ENCODE measurements at places on chromosomes 2 and 18.
A peak's percentile ranks its signal among the peaks of the same experiment; 100 is the strongest.

- DNase-seq = no peak
Observed at GRCh38 chr2:58377181-58377580, 136.1 kb upstream of the FANCL start.

GRCh38 chr2:178819992-178820391 lies 12.8 kb upstream of the TTN start:
- no peak for DNase-seq

DNA sequence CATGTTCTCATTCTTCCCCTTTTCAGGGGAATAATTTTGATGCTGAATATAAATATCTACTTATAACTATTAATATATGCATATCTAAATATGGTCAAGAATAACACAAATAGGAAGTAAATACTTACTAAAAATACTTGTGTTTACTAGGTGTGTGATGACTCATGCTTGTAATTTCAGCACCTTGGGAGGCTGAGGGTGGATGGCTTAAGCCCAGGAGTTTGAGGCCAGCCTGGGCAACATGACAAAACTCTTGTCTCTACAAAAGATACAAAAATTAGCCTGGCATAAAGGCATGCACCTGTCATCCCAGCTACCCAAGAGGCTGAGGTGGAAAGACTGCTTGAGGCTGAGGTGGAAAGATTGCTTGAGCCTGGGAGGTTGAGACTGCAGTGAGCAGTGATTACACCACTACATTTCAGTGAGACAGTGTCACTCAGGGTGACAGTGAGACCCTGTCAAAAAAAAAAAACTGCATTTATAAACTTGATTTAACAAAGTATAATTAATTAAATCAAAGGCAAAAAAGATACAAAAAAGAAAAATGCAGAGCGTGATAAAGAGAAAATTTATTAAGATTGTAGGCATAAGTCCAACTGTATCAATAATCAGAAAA lies 703.1 kb upstream of the VRK2 start:
- no peak for DNase-seq

DNA sequence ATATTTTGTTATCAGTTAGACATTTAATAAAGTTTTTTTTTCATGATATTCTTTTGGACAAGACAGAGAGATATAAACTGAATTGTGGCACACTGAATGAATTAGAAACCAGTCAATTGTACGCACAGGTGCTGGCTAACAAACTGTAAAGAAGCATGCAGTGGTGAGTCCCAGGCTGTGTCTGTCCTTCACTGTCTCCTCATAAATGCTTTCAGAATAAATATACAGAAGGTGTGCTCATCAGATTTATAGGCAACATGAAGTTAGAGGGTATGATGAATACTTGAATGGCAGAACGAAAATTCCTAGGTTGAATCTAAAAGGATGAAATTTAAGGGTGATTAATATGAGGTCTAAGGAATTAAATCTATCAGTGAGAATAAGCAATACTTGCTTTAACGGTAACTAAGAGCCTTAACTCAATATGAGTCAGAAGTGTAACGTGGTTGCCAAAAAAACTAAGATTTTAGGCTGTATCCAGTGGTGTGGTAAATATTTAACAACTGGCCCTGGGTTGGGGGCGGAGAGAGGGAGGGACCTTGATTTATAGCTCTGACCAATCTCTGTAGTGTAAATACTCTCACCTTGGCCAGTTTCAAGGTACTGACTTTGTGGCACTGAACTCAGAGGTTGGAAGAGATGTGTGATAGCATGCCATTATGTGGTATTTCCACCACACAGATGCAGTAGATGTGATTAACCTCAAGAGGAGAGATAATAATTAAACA lies 41.9 kb upstream of the AAK1 start:
- no peak for DNase-seq

- no peak for DNase-seq
Observed at GRCh38 chr2:25313711-25314513, 27.8 kb downstream of the DNMT3A start.

DNA sequence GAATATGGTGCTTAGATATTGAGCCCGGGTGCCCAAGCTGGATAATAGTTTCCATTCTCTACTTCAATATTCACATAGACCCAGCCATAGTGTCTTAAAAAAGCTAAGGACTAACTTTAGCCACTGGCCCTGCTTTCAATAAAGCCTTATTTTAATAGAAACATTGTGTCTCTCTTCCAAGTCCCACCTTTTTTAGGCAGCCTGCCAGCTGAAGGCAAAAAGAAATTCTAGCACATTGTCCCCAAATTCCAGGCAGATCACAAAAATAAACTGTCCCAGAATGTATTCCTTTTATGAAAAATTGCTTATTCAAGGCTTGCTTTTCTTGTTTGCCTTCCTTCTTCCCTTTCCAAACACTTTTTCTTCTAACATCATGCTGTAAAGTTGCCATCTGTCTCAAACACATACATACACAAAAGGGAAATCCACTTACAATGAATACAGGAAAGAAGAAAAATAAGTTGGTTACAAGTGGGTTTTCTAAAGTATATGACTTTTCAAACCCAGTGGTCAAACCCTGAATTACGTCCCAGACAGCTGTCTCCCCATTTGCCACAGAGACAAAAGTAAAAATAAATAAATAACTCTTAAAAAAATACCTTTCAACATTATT lies 778.5 kb downstream of the BCL11A start:
- DNase-seq = peak; percentile 15

DNA sequence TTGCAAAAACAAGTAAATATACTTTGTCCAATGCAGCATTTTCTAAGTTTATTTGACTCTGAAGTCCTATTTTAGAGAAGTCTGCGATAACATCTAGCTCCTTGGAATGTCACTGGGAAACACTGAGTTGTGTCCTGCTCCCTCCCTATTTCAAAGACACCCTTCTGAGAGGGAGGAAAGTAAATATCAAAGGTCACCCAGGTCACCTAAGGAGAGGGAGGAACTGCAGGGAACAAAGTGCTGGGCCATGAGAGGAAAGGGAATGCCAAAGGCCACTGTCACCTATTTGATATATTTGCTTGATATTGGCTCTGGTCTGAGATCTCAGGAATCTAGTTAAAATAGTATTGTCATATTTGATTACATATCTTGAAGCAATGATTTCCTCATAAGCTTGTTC lies 201.3 kb downstream of the GCA start:
- DNase-seq = no peak

GRCh38 chr2:222900354-222900753 lies 39.5 kb downstream of the ACSL3 start:
- DNase-seq = peak; percentile 88

GRCh38 chr18:51077217-51077616 lies 47.2 kb downstream of the SMAD4 start:
- DNase-seq = no peak

GRCh38 chr18:62437235-62438017 lies 85.4 kb upstream of the ZCCHC2 start:
- DNase-seq = no peak

DNA sequence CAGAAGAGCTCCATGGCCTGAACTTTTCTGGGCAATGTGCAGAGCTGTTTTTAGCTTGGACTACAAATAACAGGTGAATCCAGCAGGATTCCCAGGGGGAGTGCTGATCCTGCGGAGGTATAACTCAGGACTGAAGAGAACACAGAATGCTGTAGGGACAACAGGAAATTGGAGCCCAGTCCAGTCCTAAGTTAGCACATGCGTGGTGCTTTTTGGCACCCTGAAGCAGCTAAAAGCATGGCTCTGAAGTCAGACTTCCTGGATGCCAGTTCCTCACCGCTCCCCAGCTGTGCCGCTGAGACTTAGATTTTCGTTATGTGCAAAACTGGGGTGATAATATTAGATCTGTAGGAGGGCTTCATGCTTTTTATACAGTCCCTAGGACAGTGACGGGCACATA lies 58.6 kb downstream of the GALR1 start:
- no peak for DNase-seq

Measured in SJSA1 (cell line).